ENCODE measurements at places on chromosomes 16 and 17.

GRCh38 chr17:74177018-74177450 lies 26.4 kb upstream of the RPL38 start:
- DNase-seq, result no peak

DNA sequence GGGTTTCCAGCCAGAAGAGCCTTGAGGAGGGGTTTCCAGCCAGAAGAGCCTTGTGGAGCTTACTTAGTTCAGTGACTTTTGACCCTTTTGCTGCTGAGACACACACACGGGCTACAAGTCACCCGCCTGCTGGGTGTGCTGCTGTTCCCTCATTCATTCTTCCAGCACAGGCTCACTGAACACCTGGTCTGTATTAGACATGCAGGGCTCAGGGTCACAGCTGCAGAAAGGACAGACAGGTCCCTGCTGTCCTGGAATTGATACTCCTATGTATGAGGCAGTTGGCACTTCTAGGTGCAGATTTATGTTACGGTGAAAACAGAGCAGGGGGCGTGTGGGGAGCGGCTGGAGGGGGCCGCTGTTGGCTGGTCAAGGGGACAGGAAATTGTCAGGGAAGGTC lies 6.8 kb downstream of the CACNG4 start:
- DNase-seq, result no peak

GRCh38 chr17:82611140-82612058 lies 36.8 kb downstream of the WDR45B start:
- DNase-seq, result no peak

GRCh38 chr17:34586346-34586846 lies 7.0 kb downstream of the TMEM132E start:
- no peak for DNase-seq

GRCh38 chr17:42407289-42407836 lies 15.7 kb downstream of the CAVIN1 start:
- DNase-seq, result peak; percentile 82

- DNase-seq, result peak; percentile 81
These were observed 19.1 kb upstream of the STAC2 start for GRCh38 chr17:39244600-39245570.

DNA sequence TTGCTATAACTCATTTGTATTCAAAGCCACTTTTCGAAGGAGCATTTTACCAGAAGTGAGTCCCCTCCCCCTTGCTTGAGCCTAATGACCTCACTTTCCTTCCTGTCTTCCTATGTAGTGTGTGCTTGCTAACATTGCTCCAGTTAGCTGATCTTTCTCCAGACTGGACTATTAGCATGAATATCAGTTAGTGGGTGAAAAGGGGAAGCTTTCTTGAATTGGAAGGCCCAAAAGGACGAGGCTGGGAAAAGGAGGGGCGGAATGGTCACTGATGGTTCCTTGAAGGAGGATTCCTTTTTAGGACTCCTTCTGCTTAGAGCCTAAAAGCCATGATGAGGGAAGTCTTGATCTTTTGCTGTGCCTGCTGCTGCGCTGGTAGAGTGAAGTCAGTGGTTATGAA lies 11.9 kb downstream of the MAP3K3 start:
- no peak for DNase-seq

GRCh38 chr17:69856946-69857345 lies 218.1 kb upstream of the KCNJ16 start:
- DNase-seq, result no peak

GRCh38 chr16:67563708-67564468 lies 1.6 kb downstream of the CTCF start:
- no peak for DNase-seq

DNA sequence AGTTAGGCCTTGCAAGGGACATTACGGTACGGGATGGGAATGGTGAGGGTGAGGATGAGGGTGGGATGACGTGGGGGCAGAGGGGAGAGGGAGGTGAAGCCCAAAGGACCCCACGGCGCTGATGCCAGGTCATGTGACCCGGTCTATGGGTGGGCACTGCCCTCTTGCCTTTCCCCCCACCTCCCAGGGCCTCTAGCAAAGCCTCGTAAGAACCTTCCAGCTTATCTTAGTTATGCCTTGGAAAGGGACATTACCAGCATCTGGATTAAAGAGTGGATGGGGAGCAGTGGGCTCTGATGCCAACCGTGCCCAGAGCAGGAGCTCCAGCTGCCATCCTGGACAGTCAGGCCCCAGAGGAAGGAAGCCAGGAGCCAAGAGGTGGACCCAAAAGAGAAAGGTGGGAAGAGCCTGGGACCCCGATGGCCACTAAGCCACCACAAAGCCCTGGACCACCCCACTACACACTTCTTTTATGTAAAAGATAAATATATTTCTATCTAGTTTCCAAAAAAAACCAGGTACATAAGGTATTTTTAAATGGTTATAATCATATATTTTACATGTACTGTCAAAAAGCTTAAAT lies 40.9 kb downstream of the TK2 start:
- DNase-seq, result no peak

DNA sequence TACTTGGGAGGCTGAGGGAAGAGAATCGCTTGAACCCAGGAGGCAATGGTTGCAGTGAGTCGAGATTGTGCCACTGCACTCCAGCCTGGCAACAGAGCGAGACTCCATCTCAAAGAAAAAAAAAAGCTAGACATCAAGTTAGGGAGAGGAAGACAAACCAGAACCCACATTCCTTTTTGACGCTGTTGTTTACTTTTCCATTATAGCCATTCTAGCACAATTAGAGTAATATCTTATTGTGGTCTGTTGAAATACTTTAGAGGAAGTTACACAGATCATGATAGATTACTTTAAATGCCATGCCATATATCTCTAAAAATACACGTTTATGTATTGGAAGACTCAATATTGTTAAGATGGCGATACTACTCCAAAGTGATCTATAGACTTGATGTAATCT lies 16.5 kb upstream of the ABCC1 start:
- no peak for DNase-seq

DNA sequence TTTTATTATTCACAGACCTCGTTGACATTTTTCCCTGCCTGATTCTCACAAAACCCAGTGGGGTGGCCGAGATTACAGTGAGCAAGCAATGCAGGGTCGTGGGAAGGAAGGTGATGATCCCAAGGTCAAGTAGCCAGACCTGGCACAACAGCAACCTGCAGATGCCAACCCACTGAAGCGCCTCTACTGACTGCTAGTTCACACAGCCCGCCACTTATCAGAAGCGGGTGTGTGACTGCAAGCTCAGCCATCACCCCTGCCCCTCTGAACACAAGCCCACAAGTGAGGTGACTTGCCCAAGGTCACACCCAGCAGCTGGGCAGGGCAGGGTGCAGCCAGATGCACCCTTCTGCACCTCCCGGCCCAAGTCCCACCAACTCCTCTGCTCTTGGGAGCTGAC lies 7.1 kb downstream of the TFAP4 start:
- no peak for DNase-seq

DNA sequence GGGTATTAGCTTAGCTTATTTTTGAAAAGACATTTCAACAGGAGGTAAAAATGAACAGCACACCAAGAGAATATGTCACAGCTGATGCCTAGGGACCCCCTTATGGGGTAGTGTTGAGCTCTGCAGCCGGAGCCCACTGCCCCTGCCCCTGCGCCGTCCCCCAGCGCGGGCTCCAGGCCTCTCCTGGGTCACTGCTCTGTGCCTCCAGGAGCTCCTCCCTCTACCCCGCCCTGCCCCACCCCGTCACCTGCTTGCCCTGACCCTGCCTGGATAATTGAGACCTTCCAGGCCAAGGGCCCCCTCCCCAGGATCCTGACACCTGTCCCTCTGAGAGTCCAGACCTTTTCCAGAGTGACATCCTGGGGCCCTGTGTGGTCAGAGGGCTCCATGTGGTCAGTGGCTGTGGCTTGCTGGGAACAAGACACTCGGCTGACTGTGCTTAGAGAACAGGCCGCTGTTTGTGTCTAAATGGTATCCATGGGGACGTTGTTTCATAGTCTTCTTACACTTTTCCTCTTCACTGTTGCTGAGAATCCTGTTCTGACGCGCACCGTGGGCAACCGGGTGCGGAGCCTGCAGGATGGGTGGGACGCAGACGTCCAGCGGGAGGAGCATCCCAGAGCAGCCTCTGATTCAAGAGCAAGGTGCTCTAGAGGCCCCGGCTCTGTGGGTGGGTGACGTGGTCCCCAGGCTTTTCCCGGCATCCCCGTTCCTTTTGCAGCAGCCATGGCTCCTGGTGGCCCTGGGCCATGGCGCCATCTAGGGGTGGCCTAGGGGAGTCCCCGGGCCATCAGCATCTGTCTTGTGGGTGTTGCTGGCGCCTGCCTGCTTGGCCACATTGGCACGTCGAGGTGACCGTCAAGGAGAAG lies 20.0 kb upstream of the WFIKKN1 start:
- DNase-seq, result no peak

DNA sequence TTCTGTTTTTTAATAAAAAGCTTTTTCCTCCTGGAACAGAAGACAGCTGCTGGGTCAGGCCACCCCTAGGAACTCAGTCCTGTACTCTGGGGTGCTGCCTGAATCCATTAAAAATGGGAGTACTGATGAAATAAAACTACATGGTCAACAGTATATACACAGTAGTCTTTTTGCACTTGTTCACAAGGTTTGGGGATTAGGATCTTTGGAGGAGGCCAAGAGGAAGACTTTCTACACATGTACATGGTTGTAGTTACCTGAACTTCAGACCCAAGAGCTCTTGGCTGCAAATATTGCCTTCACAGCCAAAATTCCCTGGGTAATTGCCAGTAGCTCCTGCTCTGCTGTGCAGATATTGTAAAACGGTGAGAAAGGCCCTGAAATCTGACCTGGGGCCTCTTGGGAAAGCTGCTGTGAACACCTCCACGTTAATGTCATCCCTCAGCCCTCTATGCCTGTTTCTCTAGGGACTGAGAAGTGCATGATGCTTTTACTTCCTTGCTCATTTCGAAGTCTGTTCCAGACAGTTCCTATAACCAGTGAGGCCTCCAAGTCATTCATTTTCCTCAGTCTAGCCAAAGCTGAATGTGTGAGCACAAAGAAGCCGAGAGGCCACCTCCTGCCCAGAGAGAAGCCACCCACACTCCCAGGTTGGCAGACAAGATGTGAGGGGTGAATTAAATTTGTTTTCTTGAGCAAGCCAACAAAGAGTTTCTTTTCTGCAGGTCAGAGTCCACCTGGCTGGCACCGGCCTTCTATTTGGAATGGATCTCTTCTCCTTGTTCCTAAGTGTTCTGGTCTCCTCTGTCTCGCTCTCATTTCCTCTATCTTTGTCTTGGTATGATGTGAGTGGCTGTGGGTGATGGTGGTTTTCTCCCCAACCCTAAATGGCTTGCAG lies 15.9 kb downstream of the ANKRD40 start:
- no peak for DNase-seq

GRCh38 chr17:77815127-77815905 lies 143.2 kb upstream of the TNRC6C start:
- DNase-seq, result no peak

All from GM13977 (cell line).